ENCODE measurements at places on chromosomes 7 and 10.
A peak's percentile ranks its signal among the peaks of the same experiment; 100 is the strongest.

GRCh38 chr7:155455776-155456737 is 1.9 kb upstream of the EN2 start:
- no peak for DNase-seq

DNA sequence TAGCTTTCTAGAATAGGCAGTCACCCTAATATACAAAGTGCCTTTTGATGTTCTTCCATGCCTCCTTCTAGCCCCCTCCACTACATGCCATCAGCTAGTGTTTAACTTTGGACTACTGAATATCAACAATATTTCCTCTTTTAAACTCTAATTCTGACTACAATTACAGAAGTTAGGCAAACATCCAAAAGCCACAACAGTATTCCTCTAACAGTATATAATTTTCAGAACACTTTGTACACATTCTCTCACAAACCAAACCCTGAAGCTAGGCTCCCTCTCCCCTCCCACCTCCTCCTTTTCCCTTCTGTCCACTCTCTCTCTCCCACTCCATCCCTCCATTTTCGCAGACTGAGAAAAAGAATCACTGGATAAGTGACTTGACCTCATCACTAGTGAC is 59.7 kb downstream of the CPEB3 start:
- DNase-seq = no peak

- no peak for DNase-seq
Observed at GRCh38 chr10:124099604-124100003, 6.2 kb upstream of the CHST15 start.

DNA sequence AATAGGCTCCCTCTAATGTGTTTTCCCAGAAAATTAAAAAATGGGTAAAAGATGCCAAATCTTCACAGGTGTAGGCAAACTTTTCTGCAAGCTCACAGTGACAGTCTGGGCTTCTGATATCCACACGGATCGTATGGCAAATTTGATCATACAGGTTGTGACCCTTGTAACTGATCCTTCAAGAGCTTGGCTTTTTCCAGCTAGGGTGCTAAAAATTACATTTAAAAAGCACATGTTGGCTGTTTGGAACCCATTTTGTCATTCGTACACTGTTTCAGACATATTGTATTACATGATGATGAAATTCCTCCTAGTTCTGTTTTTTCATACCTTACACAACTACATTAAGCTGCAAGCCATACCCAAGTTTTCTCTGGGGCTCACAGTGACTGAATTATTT is 138.7 kb downstream of the GFRA1 start:
- no peak for DNase-seq

- DNase-seq = no peak
Observed at GRCh38 chr10:66795866-66796265, 130.0 kb upstream of the LRRTM3 start.

- no peak for DNase-seq
Observed at GRCh38 chr10:78830976-78831375, 237.8 kb upstream of the ZMIZ1 start.

GRCh38 chr7:31236868-31237267 is 103.7 kb downstream of the NEUROD6 start:
- no peak for DNase-seq

GRCh38 chr7:94621120-94621519 is 34.8 kb downstream of the SGCE start:
- no peak for DNase-seq

- DNase-seq = no peak
Observed at GRCh38 chr10:63267414-63268148, 134.5 kb downstream of the NRBF2 start.

- DNase-seq = no peak
Observed at GRCh38 chr10:49197171-49197570, 9.0 kb upstream of the TMEM273 start.

- no peak for DNase-seq
Observed at GRCh38 chr7:99141841-99142726, 1.8 kb downstream of the SMURF1 start.

- no peak for DNase-seq
Observed at GRCh38 chr10:1240341-1240775, 184.2 kb downstream of the WDR37 start.

- DNase-seq = no peak
Observed at GRCh38 chr10:102549549-102549948, 45.8 kb downstream of the SUFU start.

DNA sequence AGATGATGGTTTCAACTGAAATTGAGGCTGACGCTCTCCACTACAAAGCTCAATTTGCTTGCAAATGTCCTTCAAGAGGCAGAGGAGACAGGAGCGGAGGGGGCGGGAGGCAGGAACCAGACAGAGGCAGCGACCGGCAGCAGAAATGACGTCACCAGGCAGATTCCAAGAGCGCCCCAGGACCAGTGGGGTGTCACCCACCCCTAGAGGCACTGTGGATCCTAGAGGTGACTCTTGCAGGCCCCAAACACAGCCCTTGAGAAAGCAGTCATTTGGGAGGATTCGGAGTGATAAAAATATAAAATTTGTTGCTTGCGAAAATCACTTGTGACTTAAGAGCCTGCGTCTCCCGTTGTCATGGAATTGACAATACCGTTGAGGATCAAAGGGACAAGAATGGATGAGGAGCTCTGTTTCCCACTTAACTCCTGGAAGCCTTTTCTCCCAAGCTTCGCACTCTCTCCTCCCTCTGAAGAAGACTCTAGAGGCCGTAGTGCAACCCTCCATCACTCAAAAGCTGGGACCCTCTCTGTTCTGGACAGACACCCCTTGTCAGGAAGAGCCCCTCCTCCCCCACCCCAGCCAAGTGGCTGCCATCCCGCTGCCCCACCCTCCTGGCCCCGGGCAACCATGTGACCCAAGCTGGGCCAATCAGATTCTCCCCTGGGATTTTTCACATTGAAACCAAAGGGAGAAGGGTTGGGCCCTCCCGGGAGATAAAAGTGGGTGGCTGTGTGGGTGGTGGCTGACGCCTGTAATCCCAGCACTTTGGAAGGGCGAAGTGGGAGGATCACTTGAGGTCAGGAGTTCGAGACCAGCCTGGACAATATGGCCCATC is 16.3 kb upstream of the SLC29A4 start:
- DNase-seq = no peak

DNA sequence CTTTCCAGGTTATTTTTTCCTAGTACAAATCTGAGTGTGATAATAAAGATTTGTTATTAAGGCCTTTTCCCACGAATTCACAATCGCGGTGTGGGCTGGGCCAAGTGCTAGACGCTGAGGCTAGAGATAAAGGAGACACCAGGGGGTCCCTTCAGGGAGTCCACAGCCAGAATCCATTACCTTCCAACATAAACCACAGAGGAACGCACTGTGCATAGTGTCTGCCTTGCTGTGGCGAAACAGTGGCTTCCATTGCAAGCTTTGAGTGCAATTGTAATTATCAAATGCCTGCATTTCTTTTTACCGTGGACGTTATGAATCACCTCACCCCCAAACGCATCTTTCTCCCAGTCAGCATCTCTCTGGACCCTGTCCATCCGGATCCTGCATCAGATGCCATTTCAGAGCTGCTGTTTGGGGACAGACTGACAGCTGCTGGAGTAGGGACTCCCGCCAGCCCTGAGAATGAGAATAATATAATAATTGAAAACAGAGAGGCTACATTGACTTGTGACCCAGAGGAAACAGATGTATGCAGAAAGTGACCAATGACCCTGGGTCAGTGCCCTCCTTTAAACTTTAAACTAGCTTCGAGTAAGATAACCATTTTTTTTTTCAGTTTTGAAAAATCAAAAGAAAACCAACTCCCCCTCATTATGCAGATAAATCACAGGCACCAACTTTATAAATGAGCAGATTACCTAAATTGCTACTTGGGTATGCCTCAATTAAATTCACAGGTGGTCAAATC is 456.2 kb upstream of the NRP1 start:
- DNase-seq = no peak

- no peak for DNase-seq
Observed at GRCh38 chr7:1049801-1050200, 5.5 kb downstream of the GPR146 start.

GRCh38 chr10:120455004-120455403 is 2.0 kb upstream of the PLPP4 start:
- DNase-seq = no peak

DNA sequence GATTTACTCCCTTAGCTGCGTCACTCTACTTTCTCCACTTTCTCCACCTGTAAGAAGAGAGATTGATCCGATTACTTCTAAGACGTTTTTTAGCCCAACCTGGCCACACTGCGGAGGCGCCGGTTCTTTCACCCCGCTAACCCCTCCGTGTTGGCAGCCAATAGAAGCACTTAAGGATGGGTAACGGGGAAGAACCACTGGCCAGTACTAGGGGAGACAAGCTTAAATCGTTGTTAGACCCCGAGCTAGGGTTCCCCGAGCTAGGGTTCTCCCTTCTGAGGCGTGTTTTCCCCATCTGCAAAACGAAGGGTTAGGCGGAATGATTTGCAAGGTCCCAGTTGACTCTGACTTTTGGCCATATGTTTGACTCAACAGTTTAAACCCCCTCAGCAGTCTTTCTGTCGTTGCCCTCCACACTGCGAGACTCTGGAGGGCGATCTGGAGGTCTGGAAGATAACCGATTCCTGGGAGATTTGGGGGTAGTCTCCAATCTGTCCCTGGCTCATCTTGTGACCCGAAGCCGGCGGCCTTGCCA is 644 bp downstream of the UMAD1 start:
- DNase-seq = no peak

- no peak for DNase-seq
Observed at GRCh38 chr10:87845624-87845998, 17.7 kb downstream of the KLLN start.

GRCh38 chr7:156577645-156578577 is 62.7 kb upstream of the RNF32 start:
- no peak for DNase-seq

- DNase-seq = no peak
Observed at GRCh38 chr10:102863660-102864059, 5.6 kb upstream of the AS3MT start.

DNA sequence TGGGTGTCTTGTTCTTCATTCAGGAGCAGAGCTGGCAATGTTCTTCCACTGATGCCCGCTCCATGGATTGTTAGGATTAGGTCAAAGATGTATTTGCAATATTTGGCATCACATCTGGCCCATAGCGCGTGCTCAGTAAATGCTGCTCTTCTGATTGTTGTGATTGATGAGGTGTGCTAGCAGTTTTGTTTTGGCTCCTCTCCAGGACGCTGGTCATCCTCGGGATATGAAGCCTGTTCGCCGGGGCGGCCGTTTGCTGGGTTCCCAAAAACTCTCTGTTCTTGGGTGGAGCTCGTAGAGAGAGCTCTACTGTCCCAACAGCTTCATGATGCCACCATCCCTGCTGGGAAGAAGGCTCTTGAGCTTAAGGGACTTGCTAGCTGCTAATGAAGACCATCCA is 96.9 kb downstream of the XRCC2 start:
- no peak for DNase-seq

GRCh38 chr7:16504019-16504418 is 22.6 kb upstream of the LRRC72 start:
- DNase-seq = no peak

- no peak for DNase-seq
Observed at GRCh38 chr7:37669818-37670217, 13.7 kb upstream of the GPR141 start.

DNA sequence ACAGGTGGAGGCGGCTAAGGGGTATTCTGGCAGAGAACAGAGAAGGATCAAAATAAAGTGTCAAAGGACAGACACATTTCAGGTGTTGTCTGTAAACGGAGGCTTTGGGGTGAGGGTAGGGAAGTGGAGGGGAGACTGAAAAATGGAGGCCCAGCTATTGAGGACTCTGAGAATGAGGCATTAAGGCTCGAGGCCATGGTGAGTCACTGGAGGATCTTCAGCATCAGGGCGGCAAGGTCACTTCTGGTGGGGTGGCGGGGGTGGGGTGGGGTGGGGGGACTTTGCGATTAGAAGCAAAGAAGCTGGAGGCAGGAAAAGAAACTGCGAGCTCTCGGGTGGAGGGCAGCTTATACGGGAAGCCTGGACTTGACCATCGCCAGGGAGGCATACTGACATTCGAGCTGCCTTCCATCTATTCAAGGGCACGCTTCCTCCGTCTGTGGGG is 58.4 kb upstream of the PCGF5 start:
- DNase-seq = peak; percentile 9

- DNase-seq = no peak
Observed at GRCh38 chr7:158401295-158401694, 186.3 kb downstream of the PTPRN2 start.

Data from NCI-H510A (cell line).